Stimulated activated CD8-positive, alpha-beta memory T cell treated with anti-CD3 and anti-CD28 coated beads, Interleukin-2, amount 100 ng/mL, for 48 hours (primary cell): ENCODE measurements at places on chromosomes 16 and 17.

- DNase-seq = no peak
Observed at GRCh38 chr16:81896902-81897301, 114.4 kb downstream of the SDR42E1 start.

DNA sequence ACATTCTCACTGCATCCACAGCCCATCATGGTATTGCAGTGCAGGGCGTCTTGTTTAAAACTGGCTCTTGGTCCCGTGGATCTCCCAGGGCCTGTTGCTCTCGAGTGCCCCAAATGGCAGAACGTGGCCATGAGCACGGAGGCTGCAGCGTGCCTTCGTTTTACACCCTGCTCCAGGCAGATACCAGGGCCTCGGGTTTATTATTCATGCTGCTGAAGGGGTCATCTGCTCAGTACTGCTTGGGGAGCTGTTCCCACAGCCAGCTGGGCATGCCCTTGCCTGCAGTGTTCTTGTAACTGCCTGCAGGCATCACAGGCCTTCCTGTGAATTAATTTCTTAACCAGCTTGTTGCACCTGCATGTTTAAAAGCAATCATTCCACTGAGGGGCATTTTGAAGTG is 129.7 kb upstream of the CHMP6 start:
- DNase-seq = no peak

DNA sequence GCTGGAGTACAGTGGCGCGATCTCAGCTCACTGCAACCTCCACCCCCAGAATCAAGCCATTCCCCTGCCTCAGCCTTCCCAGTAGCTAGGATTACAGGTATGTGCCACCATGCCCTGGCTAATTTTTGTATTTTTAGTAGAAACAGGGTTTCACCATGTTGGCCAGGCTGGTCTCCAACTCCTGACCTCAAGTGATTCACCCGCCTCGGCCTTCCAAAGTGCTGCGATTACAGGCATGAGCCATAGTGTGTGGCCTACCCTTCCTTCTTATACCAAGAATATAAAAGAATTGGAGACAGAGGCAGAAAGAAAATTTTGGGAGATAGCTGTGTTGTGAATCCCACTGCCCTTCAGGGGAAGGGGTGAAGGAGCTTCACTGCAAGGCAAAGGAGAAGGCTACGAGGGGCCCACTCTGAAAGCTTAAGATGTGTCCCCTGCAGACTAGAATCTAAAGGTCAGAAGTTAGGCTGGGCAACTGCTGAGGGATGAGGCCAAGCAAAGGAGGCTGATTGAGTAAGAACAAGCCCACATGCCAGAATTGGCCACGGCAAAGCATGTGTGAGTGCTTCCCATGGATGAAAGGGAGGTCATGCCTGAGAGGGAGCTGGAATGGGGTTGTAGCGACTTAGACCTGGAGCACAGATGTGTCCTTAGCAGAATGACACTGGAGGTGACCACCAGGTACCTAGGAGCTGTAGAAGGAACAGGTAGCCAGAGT is 8.4 kb upstream of the CRYBA1 start:
- DNase-seq = no peak

DNA sequence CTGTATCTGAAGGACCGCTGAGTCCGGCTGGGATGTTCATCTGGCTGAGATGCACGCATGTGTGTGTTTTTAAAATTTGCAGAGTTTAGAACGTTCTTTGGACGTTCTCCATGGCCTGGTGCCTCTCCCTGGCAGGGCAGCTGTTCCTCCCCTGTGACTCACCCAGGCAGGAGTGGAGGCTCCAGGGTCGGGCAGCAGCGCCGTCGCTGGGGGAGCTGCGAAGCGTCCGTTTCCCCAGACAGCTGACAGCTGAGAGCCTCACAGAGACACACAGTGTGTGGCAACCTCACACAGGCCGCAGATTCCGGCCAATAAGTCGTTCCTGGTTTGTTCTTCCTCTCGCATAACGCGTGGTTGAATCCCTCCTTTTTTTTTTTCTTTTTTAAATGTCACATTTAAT is 80.6 kb downstream of the OR1D5 start:
- no peak for DNase-seq

- DNase-seq = no peak
Observed at GRCh38 chr17:31815212-31815730, 43.8 kb downstream of the COPRS start.

- no peak for DNase-seq
Observed at GRCh38 chr16:4404967-4405696, 11.3 kb downstream of the CORO7 start.

- no peak for DNase-seq
Observed at GRCh38 chr17:78925662-78926555, 722 bp upstream of the TIMP2 start.

DNA sequence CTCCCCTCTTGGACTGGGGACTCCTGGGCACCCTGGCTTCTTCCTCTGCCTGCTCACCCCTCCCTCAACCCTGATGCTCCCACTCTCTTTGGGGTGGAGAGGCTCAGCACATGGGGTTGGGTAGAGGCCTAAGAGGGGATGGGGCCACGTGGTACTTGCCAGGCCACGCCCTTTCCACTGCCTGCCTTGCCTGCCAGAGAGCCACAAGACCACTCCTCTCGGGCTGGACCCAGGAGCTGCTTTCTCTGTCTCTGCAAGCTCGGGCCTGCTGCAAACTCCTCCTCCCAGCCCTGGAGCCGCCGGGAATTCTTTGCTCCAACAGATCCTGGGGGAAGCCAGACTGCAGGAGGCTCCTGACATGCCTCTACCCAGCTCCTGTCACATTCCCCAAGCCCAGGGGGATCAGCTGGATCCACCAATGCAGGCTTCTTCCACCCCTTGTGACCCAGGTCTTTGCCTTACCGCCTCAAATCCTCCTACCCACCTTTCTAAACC is 11.8 kb downstream of the DLX4 start:
- no peak for DNase-seq

DNA sequence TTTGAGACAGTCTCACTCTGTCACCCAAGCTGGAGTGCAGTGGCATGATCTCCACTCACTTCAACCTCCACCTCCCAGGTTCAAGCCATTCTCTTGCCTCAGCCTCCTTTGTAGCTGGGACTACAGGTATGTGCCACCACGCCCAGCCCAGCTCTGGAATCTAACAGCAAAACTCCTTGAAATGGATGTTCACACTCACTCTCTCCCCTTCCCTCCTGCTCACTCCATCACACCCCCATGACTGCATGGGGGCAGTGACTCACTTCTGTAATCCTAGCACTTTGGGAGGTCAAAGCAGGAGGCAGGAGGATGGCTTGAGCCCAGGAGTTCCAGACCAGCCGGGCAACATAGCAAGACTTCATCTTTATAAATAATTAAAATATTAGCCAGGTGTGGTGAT is 11.1 kb upstream of the TFAP4 start:
- DNase-seq = no peak

GRCh38 chr16:89922477-89922883 is 662 bp upstream of the TUBB3 start:
- no peak for DNase-seq

DNA sequence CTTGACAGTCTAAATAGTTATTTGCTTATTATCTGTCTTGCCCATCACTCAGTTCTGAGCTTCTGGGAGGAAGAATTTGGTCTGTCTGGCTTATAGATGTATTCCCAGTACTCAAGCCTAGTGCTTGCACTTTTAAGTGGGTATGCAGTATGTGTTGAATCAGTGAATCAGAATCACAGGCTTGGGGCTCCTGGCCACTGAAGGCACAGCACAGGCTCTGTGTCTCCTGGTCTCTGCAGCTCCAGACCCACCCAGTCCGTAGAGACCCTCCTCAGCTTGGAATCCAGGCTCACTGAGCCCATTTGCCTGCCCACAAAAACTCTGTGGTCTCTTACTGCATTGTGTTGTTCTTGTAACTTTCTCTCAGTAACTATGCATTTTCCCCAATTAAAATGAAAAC is 19.3 kb upstream of the CFAP20 start:
- DNase-seq = no peak

- no peak for DNase-seq
Observed at GRCh38 chr16:2236337-2237101, at the start of gene DNASE1L2. DNASE1L2 (plus strand) TSS chr16:2236444; CDS start chr16:2236817, 373 bp downstream.

DNA sequence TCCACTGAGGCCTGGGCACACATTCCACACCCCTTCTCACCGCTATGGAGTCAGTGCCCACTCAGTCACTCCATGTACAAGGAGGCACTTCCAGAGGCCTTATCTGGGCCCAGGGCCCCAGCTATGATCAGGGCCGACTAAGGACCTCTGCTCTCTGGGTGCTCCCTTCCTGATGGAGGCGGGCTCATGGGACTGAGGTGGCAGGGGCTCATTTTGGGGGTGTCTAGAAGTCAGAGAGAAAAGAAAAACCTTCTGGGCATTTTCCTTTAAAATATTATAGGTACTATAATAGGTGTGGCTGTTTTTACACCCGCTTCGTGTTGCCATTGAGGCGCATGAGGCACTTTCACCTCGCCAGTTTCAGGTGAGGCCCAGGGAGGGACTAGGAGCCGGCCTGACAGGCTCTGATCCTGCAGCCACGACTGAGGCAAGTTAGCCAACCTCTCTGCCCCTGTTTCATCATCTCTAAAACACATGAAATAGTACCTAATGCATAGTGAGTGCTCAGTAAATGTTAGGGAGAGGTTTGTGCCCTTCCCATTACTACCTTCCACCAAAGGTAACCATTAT is 14.4 kb downstream of the B9D1 start:
- DNase-seq = no peak

- no peak for DNase-seq
Observed at GRCh38 chr16:70659953-70660671, 13.8 kb downstream of the IL34 start.

- no peak for DNase-seq
Observed at GRCh38 chr17:32549559-32549958, 62.8 kb downstream of the CDK5R1 start.

DNA sequence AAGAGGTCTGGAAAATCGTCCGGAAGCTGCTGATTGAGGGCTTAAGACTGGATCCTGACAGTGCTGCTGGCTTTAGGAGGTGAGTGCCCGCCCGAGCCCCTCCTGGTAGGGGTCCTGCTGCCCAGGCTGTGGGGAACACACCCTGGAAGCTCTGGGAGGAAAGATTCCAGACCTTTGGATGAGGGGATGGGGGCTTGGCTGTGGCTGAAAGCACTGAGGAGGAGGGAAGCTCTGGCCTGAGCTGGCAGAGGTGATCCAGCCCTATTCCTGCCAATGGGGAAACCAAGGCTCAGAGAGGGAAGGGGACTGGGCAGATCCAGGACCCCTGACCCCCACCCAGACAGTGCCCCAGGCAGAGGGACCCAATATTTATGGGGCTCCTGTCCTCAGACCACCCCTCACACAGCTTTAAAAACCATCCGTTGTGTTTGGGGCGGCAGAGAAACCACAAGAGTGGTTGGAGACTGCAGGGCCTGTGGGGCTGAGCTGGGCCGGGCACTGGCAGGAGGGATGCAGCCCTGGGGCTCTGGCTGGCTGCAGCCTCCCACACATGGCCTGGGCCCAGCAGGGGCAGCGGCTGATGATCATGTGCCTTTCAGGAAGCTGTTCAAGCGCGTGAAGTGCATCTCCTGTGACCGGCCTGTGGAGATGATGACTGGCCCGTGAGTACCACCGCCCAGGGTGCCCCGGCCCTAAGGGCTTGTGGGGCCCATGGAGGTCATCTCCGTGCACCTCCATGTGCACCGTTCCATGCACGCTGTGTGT is 22.8 kb downstream of the UBALD1 start:
- no peak for DNase-seq
